KBM-7 (cell line): ENCODE measurements at places on chromosomes 6 and 20.

DNA sequence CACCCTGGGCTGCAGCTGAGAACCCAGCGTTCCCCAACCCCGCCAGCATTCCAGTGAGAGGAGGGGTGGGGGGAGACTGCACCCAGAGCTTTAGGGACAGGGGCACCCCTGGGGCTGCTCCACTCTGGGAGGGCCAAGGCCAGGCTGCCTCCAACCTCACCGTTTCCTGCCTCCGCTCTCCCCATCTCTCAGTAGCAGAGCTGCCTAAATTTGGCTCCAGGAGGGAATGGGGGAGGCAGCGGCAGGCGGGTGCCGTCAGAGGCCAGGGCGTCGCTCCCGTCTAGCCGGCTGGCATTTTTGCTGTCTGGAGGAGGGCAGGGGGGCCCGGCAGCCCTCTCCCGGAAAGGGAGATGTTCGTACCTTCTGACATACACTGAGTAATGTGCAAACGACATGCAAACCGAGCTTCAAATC is 46.6 kb downstream of the NOL4L start:
- no peak for DNase-seq

DNA sequence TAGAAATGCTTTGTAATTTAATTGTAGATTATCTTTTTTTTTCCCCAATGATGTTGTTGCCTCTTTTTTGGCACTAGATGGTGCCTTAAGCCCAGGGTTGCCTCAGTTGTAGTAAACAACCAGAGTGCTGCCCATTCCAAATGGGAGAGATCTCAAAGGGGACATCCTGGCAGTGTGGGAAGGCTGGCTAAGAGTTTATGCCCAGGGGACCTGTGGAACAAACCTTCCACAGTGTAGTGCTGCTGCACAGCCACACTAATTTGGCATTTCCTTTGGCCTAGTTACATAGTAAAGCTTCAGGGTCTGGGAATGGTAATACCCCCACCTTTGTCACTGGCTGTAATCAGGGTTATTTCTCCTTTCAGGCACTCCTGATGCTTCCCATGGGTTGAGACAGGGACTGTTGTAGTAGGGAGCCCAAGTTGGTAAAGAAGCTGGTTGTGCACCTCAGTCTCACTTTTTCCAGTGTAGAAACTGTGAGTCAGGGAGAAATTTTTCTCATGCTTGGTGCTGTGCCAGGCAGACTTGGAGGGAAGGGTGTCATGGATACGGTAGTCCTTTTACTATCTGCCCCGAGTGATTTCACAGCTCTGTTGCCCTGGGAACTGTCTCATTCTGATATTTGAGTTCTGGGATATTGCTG is 177.8 kb upstream of the ECI2 start:
- peak; percentile 20 for DNase-seq

- no peak for DNase-seq
Measured at GRCh38 chr6:32215617-32216016, 8.2 kb downstream of the NOTCH4 start.

DNA sequence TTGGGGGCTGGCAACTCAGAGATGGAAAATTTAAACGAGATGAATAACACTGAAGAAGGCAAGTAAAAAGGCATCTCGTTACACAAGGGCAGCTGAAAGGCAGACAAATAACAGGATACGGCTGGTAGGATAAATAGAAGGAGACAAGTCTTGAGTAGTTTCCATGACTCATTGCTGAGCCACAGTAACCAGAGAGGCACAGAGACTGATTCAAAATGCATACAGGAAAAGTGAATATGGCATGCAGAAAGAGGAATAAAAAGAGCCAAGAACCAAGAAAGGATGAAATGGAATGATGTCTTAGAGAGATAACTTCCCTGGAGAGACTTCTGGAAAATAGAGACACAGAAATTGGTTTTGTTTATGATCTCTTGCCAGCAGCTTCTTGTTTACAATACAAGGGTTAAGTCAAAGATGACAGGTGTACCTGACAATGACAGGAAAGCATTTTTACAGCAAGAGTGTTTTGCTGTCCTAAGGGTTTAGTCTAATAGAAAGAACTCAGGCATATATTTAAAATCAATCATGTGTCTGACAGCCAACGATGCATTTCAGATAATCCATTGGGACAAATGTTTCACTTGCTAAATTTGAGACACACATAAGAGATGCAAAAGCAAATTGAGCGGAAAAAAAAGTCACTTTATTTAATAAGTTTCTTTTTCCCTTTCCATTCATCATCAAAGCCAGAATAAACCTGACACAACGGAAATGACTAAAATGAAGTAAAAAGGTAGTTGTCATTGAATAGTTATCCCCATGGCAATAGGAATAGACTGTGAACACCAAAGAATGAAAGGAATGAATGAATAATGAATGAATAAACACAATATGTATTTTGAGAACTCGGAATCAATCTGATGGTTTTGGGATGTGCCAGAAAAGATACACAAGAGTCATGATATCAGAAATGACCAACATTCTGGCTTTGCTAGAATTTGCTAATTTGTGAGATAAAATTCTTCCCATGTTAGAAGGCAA is 68.0 kb upstream of the KCNQ5 start:
- no peak for DNase-seq

DNA sequence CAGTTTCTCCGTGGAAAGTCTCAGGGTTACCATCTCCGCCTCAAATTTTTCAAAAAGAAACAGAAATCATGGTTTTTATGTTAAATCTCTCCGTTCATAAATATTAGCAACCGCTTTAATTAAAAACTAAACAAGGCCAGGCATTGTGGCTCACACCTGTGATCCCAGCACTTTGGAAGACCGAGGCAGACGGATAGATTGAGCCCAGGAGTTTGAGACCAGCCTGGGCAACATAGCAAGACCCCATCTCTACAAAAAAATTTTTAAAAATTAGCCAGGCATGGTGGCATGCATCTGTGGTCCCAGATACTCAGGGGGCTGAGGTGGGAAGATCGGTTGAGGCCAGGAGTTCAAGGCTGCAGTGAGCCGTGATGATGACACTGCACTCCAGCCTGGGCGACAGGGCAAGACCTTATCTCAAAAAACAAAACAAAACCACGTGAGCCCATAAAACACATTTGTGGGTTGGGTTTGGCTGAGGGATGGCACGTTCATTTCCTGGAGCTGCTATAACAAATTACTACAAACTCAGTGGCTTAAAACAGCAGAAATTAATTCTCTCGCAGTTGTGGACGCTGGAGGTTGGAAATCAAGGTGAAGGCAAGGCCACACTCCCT is 223.2 kb downstream of the ZNF217 start:
- no peak for DNase-seq
